Heart right ventricle (tissue), 16 donors: ENCODE measurements at places on chromosomes 5 and 9.

DNA sequence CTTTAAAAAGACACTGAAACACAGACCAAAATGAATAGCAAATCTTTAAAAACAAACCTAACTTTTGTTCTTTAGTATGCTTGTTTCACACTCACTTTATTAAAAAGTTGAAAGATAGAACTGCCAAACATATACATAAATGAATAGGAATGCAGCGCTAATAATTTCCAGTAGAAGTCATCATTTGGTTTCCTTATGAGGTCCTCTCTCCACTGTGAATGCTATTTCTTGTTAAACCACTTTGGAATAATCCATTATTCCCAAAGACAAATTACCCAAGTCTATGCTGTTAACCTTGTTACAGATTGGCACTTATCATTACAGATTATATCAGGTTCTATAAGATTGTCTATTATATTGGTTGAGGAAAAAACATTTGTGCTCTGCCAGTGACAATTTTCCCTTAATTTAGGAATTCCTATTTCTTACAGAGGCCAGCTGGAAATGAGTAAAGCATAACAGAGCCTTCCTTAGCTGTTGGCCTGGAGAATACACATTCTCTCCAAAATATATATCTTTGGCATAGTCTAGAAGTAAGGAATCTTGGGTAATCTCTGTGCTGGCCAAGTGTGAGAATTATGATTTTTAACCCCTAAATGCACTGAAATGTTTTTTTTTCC is 29.3 kb upstream of the MINAR2 start:
- no peak overlapping the region for H3K27ac ChIP-seq
- H3K4me1 ChIP-seq: no peaks in the 10 kb centered on the region
- no peak overlapping the region for H3K4me3 ChIP-seq
- no peaks in the 10 kb centered on the region for H3K27me3 ChIP-seq
- H3K36me3 ChIP-seq: no peaks in the 10 kb centered on the region
- no peak for DNase-seq

- no peak overlapping the region for H3K27ac ChIP-seq
- no peak overlapping the region for H3K4me3 ChIP-seq
- DNase-seq: no peak
- H3K27me3 ChIP-seq: no peaks in the 10 kb centered on the region
Observed at GRCh38 chr5:129477532-129477931, 17.4 kb downstream of the ADAMTS19 start.

- no peaks in the 10 kb centered on the region for H3K36me3 ChIP-seq
- no peaks in the 10 kb centered on the region for H3K4me1 ChIP-seq
- no peak overlapping the region for H3K4me3 ChIP-seq
- no peaks in the 10 kb centered on the region for H3K27me3 ChIP-seq
- H3K27ac ChIP-seq: no peak overlapping the region
- no peak for DNase-seq
Observed at GRCh38 chr9:122684851-122685250, 9.9 kb downstream of the OR1L3 start.

- H3K27me3 ChIP-seq: no peaks in the 10 kb centered on the region
- H3K36me3 ChIP-seq: no peaks in the 10 kb centered on the region
- H3K27ac ChIP-seq: peak overlapping the region; percentile 93
- H3K4me1 ChIP-seq: peaks cover 72% of the 10 kb centered on the region
- peak overlapping the region; percentile 97 for H3K4me3 ChIP-seq
Observed at GRCh38 chr9:93132287-93132927, 1.6 kb downstream of the NINJ1 start.

DNA sequence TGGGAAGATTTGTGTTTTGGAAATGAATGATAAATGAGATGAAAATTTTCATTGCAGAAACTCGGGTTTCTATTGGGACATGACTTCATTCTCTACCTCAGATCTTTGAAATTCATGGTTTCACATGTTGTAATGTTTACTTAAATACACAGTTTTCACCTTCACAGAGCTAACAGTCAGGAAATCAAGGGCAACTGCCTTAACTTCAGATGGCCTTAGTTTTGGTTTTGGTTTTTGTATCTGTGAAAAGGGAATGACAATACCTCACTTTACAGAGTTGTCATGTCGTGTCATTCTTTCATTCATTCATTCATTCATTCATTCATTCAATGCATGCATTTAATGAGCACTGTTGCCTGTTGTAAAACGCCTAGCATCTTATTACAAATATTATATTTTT is 41.9 kb downstream of the NIM1K start:
- H3K36me3 ChIP-seq: no peaks in the 10 kb centered on the region
- H3K27me3 ChIP-seq: no peaks in the 10 kb centered on the region
- DNase-seq: no peak
- H3K4me1 ChIP-seq: no peaks in the 10 kb centered on the region
- no peak overlapping the region for H3K4me3 ChIP-seq

- DNase-seq: no peak
- no peaks in the 10 kb centered on the region for H3K27me3 ChIP-seq
- H3K36me3 ChIP-seq: no peaks in the 10 kb centered on the region
- no peaks in the 10 kb centered on the region for H3K4me1 ChIP-seq
Observed at GRCh38 chr5:23012842-23013241, 159.7 kb upstream of the CDH12 start.

- H3K27ac ChIP-seq: peak overlapping the region; percentile 26
- H3K4me1 ChIP-seq: peaks cover 42% of the 10 kb centered on the region
- H3K4me3 ChIP-seq: no peak overlapping the region
- H3K36me3 ChIP-seq: peaks cover 52% of the 10 kb centered on the region
Observed at GRCh38 chr9:127884976-127885490, 7.6 kb upstream of the AK1 start.

DNA sequence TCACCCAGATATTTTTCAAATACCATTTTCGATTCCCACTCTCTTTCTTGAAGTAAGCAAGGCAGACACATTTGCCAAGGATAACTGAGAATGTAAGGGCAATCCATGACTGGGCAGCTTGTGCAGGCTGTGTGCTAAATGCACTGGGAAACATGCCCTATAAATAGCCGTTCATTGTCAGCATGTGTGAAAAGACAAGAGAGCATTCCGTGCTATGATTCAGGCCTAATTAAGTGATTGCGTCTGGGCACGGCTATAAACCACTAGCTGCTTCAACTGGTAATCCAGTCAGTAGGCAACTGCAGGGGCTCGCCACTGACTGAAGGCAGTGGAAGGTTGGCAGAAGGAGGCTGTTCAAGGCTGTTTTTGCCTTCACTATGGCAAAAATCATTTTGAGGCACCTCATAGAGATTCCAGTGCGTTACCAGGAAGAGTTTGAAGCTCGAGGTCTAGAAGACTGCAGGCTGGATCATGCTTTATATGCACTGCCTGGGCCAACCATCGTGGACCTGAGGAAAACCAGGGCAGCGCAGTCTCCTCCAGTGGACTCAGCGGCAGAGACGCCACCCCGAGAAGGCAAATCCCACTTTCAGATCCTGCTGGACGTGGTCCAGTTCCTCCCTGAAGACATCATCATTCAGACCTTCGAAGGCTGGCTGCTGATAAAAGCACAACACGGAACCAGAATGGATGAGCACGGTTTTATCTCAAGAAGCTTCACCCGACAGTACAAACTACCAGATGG is at the start of gene HSPB3:
Gene HSPB3 (plus strand): TSS at position 287 of the 745 bp plus-strand sequence. CDS start 91 bp downstream, at position 378.
- H3K4me3 ChIP-seq: peak within 1 kb of the TSS; percentile 56
- H3K27me3 ChIP-seq: no peaks in the 10 kb centered on the region
- peak within 1 kb of the TSS; percentile 92 for H3K27ac ChIP-seq
- H3K4me1 ChIP-seq: peaks cover 8% of the 10 kb centered on the region

DNA sequence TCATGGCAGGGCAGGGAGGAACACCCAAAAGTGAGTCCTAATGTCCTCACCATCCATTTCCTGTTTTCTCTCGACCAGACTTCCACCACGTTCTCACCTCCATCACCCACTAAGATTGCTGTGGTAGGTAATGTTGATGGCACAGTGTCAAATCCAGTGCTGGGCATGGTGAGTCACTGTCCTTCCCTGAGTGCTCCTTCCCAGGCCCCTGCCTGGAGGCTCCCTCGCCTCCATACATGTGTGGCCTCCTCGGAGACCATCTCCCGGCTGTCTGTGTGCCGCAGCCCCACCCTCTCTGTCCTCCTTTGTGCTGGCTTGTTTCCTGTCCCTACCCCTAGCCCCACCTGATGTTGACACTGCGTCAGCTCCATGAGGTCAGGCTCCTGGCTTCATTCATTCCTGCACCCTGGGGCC is 177.5 kb downstream of the SYK start:
- H3K4me1 ChIP-seq: no peaks in the 10 kb centered on the region
- no peak overlapping the region for H3K4me3 ChIP-seq
- H3K27me3 ChIP-seq: no peaks in the 10 kb centered on the region
- H3K27ac ChIP-seq: no peak overlapping the region

DNA sequence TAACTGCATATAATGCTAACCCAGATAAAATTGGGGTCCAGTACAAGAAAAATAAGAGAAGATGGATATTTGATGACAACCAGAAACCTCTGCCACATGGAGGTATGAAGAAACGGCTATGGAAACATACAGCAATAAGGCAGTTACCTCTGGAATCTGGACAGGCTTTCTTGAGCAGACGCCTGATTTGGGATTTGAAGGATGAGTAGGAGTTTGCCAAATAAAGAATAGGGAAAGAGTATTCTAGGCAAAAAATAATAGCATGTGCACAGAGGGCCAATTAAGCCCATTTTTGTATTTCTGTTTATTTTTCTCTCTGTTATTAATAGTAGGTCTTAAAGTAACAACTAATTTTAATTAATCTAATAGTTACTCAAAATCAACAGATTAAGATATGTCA is 144.9 kb downstream of the ADAMTSL1 start:
- H3K4me3 ChIP-seq: no peak overlapping the region
- DNase-seq: no peak
- no peaks in the 10 kb centered on the region for H3K4me1 ChIP-seq
- H3K27ac ChIP-seq: no peak overlapping the region

DNA sequence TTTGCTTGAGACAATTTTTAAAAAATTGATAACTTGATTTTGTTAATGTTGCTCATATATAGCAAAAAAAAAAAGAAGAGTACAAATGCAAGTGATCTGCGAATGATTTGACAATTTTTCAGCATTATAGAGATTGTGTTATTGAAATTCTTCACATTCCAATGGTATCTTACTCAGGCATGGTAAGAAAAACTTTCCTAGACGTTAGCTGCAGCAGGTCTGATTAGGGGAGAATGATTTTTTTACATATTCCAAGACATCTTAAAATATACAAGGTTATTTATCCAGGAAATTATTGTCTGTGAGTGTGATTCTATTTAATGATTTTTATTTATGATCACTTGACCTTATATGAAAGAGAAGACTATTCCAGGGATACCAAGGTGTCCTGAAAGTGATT is 361.9 kb downstream of the MAT2B start:
- H3K4me1 ChIP-seq: no peaks in the 10 kb centered on the region
- no peak overlapping the region for H3K4me3 ChIP-seq
- H3K27me3 ChIP-seq: no peaks in the 10 kb centered on the region
- no peaks in the 10 kb centered on the region for H3K36me3 ChIP-seq
- no peak overlapping the region for H3K27ac ChIP-seq
- DNase-seq: no peak

DNA sequence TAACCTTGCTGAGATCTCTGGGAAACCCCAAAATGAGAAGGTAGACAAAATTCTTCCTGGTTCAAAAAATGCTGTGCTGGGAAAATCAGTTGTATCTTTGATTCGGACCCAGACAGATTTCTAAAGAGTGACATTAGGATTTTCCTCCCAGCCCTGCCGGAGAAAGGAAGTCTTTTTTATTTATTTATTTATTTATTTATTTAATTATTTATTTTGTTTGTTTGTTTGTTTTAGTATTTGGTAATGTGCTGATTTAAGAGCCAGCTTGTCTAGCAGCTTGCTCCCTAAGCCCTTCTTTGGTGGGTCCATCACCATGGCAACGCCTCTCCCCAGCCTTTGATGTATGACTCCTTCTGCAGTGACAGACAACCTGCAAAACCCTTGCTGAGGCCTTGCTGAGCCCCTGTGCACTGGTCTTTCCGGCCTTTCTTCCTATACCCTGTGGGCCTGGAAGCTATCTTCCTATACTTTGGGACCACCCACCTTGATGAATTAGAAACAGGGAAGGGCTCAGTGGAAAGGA is 60.6 kb upstream of the AFAP1L1 start:
- DNase-seq: no peak
- H3K27ac ChIP-seq: no peak overlapping the region
- H3K27me3 ChIP-seq: no peaks in the 10 kb centered on the region
- peaks cover 43% of the 10 kb centered on the region for H3K4me1 ChIP-seq
- no peak overlapping the region for H3K4me3 ChIP-seq

DNA sequence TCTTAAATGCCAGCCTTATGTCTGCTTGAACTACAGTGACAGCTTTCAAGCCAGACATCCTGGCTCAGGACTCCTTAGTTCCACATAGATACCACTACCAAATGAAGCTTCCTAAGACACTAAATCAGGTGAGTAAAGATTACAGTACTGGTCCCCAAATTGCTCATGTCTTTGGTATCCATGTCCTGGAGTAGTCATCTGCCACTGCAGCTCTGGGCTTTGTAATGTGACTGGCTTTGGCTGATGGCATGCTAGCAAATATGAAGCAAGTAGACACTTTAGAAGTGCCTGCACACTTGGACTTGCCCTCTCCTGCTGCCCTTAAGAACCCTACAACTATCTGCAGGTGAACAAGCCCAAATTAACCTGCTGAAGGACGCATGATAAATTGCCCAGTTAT is 334.9 kb downstream of the BNC2 start:
- no peak overlapping the region for H3K4me3 ChIP-seq
- no peak overlapping the region for H3K27ac ChIP-seq
- no peaks in the 10 kb centered on the region for H3K4me1 ChIP-seq
- H3K36me3 ChIP-seq: no peaks in the 10 kb centered on the region
- DNase-seq: no peak
- no peaks in the 10 kb centered on the region for H3K27me3 ChIP-seq

- peaks cover 16% of the 10 kb centered on the region for H3K4me1 ChIP-seq
- H3K4me3 ChIP-seq: no peak overlapping the region
Observed at GRCh38 chr9:89724659-89725058, 119.8 kb downstream of the GADD45G start.

GRCh38 chr5:115815693-115816225 is 700 bp downstream of the CDO1 start:
- peaks cover 31% of the 10 kb centered on the region for H3K27me3 ChIP-seq
- H3K4me3 ChIP-seq: peak overlapping the region; percentile 75
- DNase-seq: peak; percentile 17
- H3K27ac ChIP-seq: peak overlapping the region; percentile 68
- no peaks in the 10 kb centered on the region for H3K36me3 ChIP-seq

DNA sequence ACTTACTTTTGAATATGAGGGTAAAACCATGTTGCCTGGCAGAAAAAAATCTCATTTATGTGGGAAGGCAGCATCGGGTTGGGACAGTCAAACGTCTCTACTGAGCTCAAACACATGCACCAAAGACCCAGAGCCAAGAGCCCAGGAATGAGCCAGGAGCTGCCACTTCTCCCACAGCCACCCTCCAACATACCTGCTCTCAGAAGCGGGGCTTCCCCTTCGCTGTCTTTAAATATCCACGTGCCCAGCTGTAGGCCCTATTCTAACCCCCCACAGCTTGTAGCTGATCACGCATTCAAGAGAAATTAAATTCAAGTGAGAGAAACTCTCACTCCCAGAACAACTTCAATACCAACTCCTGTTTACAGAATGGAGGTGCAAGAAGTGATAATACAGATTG is 42.6 kb upstream of the MAP3K1 start:
- no peaks in the 10 kb centered on the region for H3K27me3 ChIP-seq
- H3K27ac ChIP-seq: no peak overlapping the region
- H3K4me1 ChIP-seq: no peaks in the 10 kb centered on the region

- no peak overlapping the region for H3K4me3 ChIP-seq
- H3K4me1 ChIP-seq: no peaks in the 10 kb centered on the region
- H3K36me3 ChIP-seq: no peaks in the 10 kb centered on the region
- no peaks in the 10 kb centered on the region for H3K27me3 ChIP-seq
Observed at GRCh38 chr9:25891527-25891926, 213.3 kb upstream of the TUSC1 start.
